ENCODE measurements at places on chromosomes 6 and 20.

DNA sequence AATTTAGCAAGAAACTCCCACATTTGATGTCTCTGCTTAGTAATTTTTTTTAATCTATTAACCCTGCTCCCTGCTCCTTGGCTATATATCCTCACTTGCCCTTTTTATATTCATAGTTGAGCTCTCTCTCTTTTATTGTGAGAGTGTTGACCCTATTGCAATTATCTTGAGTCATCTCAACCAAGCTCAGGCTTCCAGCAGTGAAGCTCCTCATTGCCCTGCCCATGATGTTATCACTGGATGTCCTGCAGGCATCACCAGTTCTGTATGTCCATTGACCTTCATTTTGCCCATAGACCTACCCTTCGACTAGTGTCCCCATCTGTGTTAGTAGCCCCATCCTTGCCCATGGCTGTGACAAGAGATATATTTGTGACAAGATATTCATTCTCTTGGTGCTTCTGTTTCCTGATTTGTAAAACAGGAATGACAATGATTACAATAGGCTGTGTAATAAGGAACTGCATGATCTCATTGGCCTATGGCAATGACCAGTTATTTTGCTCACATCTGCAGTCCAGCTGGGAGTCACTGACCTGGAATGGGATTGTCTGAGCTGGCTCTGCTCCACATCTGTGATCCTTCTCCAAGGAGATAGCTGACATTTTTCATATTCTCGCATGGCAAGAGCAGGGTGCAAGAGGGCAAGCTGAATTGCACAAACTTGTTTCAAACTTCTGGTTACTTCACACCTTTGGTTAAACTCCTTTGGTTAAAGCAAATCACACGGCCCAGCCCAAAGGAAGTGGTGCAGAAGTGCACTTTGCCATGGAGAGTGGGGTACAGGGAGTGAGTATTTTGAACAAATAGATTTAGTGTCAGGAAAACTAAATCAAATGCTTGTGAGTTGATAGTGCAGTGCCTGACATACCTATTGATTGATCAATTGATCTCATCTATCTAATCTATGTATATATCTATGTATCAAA lies 47.7 kb upstream of the CST5 start:
- no peak for DNase-seq

- DNase-seq: no peak
Observed at GRCh38 chr6:147579667-147580066, 71.2 kb downstream of the SAMD5 start.

DNA sequence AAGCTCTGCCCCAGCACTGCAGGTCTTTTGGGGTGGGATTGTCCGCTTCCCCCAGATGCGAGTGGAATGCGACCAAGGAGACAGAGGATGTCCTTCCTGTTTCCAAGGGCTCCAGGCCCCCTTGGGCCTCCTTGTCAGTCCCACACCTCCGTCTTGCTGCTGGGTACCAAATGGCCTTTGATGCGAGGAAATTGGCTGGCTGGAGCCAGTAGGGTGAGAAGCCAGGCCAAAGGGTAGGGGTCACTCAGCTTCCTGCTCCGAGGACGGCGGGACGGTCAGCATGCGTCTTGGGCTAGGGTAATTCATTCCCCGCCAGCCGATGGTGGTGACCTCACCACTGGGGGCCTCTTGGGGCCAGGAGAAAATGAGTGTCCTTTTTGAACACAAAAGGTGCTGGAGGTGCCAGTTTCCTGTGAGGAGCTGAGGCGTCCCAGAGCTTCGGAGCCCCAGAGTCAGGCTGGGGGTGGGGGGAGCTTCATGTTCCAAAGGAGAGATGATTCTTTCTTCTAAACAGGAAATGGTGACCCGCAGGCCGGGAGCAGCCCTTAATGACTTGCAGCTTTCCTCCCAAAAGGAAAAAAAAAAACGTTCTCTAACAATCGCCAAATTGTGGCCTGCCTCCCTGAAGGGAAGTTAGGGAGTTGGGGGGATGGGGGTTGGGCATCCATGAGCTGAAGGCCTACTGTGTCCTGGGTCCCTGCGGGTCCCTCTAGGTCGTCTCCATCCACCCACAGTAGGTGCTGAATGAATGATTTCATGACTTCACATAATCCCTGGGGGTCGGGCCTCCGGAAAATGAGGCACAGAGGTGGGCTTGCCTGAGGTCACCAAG lies 6.7 kb downstream of the SNAI1 start:
- DNase-seq: peak; percentile 32

GRCh38 chr6:5506149-5506548 lies 244.8 kb downstream of the FARS2 start:
- DNase-seq: no peak

GRCh38 chr6:83354747-83355146 lies 76.1 kb downstream of the ME1 start:
- no peak for DNase-seq
